ENCODE measurements at places on chromosomes 5 and 9. TPM values are rescaled to one million over a fixed set of nuclear protein-coding genes. Genes with fewer than 3 reads are reported as not detected.

DNA sequence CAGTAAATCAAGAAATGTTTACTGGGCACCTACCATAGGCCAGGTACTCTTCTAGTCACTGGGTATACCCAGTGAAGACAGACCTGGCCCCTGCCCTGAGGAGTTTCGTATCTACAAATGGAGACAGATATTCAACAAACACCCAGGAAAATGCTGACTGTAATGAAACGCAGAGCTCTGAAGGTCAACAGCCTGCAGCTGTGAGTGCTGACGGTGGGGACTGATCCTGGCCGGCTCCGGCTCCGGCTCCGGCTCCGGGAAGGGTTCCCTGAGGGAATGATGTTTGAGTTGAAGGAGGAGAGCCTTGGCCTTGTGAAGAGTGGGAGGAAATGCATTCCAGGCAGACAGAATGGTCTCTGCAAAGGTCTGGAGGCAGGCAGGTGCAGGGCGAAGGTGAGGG, 23.1 kb downstream of the FGFR4 start:
- no peak for DNase-seq

DNA sequence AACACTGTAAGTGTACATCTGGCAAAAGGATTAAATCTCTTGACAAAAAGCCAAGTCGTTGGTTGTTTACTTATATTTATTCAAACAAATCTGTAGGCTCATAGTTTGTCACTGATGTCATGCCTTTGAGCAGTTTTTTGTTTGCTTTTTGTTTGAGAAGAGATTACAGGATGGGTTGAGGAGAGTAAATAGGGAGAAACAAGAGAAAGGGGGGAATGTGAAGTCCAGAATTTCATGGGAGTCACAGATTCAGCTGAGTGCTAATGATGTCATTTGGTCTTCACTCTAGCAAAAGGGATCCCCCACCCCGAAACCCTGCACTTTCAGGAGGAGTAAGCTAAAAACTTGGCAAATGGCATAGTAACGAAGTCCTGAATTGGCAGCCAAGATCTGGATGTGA, 337.4 kb downstream of the GLIS3 start:
- DNase-seq: no peak

GRCh38 chr5:112691758-112692157, 45.9 kb upstream of the APC start:
- peak; percentile 58 for DNase-seq

DNA sequence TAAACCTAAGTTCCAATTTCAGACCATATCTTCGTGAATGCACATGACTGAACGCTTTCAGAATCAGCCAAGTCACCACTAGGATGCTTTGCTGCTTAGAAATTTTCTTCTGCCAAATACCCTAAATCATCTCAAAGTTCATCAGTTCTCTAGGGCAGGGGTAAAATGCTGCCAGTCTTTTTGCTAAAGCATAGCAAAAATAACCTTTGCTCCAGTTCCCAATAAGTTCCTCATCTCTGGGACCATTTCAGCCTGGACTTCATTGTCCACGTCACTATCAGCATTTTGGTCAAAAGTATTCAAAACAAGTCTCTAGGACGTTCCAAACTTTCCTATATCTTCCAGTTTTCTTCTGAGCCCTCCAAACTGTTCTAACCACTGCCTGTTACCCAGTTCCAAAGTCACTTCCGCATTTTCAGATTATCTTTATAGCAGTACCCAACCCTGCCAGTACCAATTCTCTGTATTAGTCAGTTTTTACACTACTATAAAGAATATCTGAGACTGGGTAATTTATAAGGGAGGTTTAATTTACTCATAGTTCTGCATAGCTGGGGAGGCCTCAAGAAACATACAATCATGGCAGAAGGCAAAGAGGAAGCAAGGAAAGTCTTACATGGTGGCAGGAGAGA, 74.8 kb downstream of the NR3C1 start:
- no peak for DNase-seq

- DNase-seq: no peak
These were observed 9.0 kb upstream of the PHF19 start for GRCh38 chr9:120885958-120886357.

DNA sequence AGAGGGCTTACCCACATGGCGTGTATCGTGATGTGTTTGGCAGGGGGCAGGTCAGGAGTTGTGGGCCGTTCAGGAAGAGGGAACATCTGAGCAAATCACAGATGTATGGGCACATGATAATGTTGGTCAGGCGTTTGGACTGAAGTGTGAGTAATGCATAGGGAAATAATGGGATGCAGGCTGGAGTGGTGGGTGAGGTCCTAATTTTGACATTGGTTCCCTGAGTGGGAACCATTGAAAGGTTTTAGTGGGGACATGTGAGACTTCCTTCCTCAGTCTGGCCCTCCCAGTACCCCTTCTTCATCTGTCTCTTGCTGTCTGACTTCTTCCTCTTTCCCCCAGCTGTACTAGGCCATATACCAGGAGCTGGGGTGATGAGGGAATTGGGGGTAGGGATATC, 7.6 kb downstream of the OTULIN start:
- no peak for DNase-seq

LMX1B gene
- not detected for total RNA-seq

STXBP1 gene
- 22.8 TPM for total RNA-seq

GRCh38 chr5:38905516-38905915, 59.7 kb downstream of the OSMR start:
- no peak for DNase-seq

GRCh38 chr5:107248066-107248695, 422.6 kb downstream of the EFNA5 start:
- peak; percentile 50 for DNase-seq

All from activated CD8-positive, alpha-beta memory T cell treated with anti-CD3 and anti-CD28 coated beads, Interleukin-2, amount 10 ng/mL, durations not matched to agents 7 days and 5 days (primary cell).